ENCODE measurements at places on chromosomes 4 and X.

DNA sequence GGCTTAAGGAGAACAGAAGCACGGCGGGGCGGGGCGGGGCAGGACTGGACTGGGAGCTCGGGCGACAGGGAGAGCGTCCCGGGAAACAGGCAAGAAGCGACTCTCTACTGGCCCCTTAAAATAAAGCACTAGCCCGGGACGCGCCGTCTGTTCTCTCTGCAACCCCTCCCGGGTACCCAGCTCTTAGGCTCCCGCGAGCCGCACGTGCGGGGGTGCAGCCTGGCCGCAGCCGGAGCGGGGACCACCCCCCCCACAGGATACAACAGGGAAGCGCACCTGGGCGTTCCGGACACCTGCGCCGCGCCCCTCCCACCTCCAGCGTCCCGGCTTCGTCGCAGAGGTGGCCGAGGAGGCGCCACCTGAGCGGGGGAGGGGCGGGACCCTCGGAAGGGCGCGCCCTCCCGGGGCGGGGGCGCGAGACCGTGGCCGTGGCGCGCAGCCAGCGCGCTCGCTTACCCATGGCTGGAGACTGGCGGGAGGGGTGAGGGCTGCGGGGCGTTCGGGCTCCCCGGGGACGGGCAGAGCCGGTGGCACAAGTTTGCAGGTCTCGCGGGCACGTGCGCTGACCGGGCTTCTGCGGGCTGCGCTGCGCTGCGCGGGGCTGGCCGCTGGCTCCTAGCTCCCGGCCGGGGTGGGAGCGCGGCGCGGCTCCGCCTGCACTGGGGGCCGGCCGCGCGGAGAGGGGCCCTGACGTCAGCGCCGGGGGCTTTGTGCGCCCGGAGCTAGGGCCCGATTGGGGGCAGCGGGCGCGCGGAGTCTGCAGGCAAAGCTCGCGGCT lies 91.5 kb downstream of the GEMIN8 start:
- no peak for DNase-seq

DNA sequence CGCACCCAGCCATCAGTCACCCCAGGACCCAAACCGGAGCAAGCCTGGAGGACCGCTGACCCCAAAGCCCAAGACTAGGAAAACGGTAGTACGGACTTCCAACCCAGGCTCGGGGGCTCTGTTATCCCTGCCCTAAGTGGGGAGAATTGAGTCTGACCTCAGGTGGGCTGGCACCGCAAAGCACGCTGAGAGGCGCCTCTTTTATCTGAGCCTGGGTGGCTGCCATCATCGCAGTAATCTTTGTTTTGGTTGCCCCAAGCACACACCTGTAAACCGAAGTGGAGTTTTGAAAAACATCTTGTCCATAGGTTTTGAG lies 894 bp upstream of the SH3RF1 start:
- DNase-seq: no peak

DNA sequence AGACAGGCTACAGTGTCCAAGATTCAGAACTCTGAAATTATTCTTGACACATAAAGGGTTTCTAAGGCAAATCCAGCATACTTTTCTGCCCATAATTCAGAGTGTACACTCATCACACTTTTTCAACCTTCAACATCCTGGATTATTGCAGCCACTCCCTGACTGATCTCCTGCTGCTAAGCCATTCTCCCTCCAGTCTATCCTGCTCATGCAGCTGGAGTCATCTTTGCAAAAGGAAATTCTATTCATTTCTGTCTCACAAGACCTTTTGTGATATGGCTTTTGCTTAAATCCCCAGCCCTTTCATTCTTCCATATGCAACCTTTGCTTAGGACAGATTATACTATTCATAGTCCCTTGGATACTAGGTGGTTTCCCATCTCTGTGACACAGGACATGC lies 236.1 kb upstream of the LDB2 start:
- no peak for DNase-seq

DNA sequence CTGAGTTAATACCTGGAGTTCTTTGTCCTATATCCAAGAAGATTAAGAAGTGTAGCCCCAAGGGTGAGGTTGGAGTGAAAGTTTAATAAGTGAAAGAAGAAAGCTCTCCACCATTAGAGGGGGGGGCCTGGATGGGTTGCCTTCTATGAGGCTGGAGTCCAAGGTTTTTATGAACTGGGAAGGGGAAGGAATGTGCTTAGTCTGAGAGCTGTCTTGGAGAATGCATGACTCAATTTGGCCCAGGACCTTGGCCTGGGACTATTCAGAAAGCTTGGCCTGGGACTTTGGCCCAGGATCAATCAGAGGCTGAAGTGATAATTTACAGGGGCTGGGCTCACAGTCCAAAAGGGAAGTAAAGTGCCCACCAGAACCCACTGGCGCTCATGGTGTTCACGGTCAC lies 1049.0 kb upstream of the GRIA3 start:
- no peak for DNase-seq

GRCh38 chr4:24172406-24172805 lies 282.6 kb upstream of the PPARGC1A start:
- DNase-seq: no peak

DNA sequence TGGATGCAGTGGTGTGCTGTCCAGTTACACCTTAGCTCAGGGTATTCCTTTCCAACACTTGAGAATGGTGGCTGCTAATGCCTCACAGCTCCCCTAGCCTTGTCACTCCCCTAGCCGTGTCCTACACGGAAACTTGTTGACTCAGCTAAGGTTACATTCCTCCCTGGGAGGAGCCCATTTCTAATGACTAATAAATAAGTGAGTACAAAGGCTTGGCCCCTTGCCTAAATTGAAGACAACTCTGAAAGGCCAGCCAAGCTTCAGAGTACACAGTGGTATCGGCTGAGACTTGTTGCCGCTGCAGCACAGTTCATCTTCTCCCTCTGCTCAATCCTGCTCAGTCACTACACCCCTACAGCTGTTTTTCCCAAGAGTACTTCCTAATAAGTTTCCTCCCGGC lies 21.2 kb upstream of the SLC25A31 start:
- no peak for DNase-seq

- DNase-seq: no peak
Measured at GRCh38 chrX:67612231-67612630, 68.4 kb downstream of the AR start.

GRCh38 chr4:38314663-38315062 lies 349.3 kb upstream of the KLF3 start:
- DNase-seq: no peak
